Mucosa of gallbladder (tissue), 1 donor: ENCODE measurements at places on chromosomes 3 and 15.

GRCh38 chr3:129624347-129625071 lies 18.0 kb upstream of the PLXND1 start:
- DNase-seq: no peak

- DNase-seq: peak; percentile 67
These were observed 3.3 kb downstream of the ANKRD63 start for GRCh38 chr15:40279437-40280141.

DNA sequence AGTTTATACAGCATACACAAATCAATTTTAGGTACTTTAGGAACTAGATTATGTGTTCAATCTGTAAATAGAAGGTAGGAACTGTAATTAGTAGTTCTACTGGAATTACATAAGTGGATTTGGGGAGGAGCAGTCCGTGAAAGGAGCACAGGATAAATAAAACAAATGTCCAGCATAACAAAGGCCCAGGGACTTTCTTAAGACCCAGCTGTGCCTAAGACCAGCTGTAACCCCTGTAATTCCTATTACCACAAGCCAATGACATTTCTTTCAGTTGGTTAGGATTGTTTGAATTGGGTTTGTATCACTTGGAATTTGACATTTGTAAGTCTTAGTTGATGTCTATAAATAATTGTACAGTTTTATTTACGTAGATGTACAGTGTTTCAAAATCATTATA lies 4.8 kb upstream of the ZBTB20 start:
- DNase-seq: no peak

- no peak for DNase-seq
These were observed 160.1 kb upstream of the IL12A start for GRCh38 chr3:159828542-159828943.

DNA sequence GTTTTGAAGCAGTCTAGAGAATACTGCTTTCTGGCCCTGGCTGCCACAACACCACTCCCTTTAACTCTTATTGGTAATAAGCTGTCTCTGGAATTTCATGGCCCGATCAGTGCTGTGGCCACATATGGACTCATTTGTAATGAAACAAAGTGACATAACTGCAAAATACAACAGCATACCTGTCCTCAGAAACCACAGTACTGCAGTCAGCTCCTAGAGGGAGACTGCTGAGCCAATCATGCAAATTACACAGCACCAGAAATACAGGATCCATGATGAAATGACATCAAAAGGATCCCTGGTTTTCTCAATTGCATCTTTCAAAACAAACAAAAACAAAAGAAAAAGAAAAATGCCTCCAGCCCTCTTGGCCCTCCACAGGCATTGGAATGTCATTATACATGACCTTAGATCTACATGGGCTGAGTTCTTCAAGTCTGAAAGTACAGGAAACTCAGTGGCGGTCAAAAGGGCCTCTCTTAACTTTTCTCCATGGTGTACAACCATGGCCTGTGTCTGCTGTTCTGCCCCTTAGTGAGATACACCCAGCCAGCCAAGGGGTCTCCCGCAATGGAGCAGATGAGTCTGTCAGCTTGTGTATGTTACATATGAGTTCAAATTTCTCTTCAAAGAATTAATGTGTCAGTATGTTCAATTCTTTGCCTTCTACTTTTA lies 24.9 kb upstream of the KBTBD12 start:
- no peak for DNase-seq

- no peak for DNase-seq
These were observed 217.9 kb downstream of the SATB1 start for GRCh38 chr3:18207226-18207625.

DNA sequence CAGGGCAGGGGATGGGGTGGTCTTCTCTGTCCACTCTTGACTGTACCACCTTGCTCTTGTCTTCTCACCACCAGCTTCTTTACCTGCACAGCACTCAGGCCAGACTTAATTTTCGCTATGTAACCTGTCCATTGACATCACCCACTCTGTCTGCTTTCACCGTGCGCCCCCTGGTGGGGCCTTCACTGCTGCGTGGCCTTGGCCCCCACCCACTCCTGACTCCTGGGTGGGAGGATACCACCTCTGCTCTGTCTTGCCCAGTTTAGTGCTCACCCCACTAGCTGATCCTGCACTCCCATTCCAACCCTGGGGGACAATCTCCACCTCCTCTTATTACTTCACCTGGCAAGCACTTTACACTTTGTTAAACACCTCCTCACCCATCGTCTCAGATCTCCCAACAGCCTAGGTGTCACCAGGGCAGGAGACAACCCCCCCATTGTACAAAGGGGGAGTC lies 17.7 kb downstream of the PTH1R start:
- peak; percentile 71 for DNase-seq

- no peak for DNase-seq
These were observed 31.2 kb upstream of the SRP14 start for GRCh38 chr15:40070166-40070557.

DNA sequence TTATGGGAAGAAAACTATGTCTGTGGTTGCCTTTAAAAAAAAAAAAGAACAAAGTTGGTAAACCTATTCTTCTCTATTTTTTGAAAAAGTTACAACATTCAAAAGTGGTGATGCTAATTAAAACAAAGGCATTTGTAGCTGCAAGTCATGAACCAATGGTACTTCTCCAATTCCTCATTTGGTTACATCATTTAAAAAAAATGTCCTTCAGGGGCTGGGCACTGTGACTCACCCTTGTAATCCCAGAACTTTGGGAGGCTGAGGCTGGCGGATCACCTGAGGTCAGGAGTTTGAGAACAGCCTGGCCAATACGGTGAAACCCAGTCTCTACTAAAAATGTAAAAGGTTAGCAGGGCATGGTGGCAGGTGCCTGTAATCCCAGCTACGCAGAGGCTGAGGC lies 574.6 kb downstream of the VGLL3 start:
- DNase-seq: no peak
